ENCODE measurements at places on chromosomes 3 and 15.

- no peak for DNase-seq
Measured at GRCh38 chr3:183551930-183552329, 3.6 kb downstream of the KLHL6 start.

DNA sequence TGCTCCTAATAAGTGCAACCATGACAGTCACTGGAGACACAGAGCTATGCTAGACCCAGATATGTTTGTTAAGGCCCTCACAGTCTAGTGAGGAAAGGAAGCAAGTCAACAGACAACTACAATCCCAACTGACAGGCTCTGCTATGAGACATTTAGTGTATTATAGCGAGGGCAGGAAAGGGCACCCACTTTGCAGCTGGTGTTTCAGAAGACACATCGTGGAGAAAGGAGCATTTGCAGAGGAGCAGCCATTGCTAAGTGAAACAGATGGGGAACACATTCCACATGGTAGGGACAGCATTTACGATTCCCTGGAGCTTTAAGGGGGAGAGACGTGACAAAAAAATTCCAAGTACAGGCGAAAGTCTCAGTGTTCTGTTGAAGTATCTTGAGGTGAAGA, 685.6 kb downstream of the AGBL1 start:
- no peak for DNase-seq

- no peak for DNase-seq
Measured at GRCh38 chr15:41703120-41703519, 42.9 kb downstream of the MGA start.

DNA sequence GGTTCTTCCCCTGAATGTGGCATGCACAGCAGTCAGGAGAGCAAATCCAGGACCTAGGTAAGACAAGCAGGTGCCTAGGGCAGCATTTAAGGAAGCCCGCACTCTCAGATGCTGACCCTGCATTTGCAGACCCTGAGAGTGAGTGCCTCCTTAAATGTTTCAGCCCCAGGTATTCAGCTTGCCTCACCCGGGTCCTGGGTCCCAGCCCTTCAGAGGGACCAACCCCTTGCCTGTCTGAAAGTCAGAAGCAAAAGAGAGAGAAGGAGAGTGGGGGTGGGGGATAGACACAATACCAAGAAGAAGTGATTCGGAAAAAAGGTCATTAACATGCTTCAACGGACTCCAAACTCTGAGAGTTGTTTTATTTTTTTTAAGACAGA, 75.0 kb downstream of the MEGF11 start:
- no peak for DNase-seq

DNA sequence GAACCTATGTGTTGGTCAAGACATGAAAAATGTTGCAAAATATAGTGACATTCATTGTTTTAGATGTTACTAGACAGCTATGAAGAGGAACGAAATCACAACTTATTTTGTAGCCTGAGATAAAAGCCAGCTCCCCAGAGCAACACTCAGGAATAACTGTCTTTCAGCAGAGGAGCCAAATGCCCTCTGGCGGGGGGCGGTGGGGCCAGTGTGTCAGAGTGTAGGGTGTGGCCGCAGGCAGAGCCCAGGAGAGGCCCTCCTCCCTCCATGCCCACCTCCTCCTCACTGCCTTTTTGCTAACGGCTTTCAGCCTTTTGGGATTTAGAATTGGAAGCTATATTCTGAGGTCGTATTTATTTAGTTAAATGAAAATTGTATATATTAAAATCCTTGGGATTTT, 16.9 kb downstream of the APOD start:
- DNase-seq, result no peak

- DNase-seq, result no peak
Measured at GRCh38 chr3:12598890-12599289, 42.0 kb downstream of the MKRN2 start.

Measured in GM12864 (cell line).